ENCODE measurements at places on chromosomes 4 and X. TPM values are rescaled to one million over a fixed set of nuclear protein-coding genes. Genes with fewer than 3 reads are reported as not detected.

ETNPPL gene
- polyA plus RNA-seq: 5.6 TPM

SUPT20HL2 gene
- polyA plus RNA-seq: not detected

CT45A6 gene
- polyA plus RNA-seq: not detected

SSX4B gene
- not detected for polyA plus RNA-seq

PCYT1B gene
- not detected for polyA plus RNA-seq

HSPA4L gene
- 1.3 TPM for polyA plus RNA-seq

CNGA1 gene
- polyA plus RNA-seq: 0.80 TPM

KLHL15 gene
- polyA plus RNA-seq: 1.4 TPM

FREM3 gene
- 0.01 TPM for polyA plus RNA-seq

GC gene
- polyA plus RNA-seq: not detected

TXK gene
- polyA plus RNA-seq: 0.19 TPM

TBC1D25 gene
- polyA plus RNA-seq: 23.7 TPM

MAGEA2 gene
- not detected for polyA plus RNA-seq

OCIAD1 gene
- polyA plus RNA-seq: 132 TPM

UPF3B gene
- 7.5 TPM for polyA plus RNA-seq

SUPT20HL1 gene
- not detected for polyA plus RNA-seq

KDM5C gene
- polyA plus RNA-seq: 32.5 TPM

TLR2 gene
- polyA plus RNA-seq: 1.6 TPM

TKTL1 gene
- 2.9 TPM for polyA plus RNA-seq

SORCS2 gene
- 0.50 TPM for polyA plus RNA-seq

GAGE12F gene
- polyA plus RNA-seq: not detected

RUFY3 gene
- polyA plus RNA-seq: 12.8 TPM

PRPS1 gene
- 41.0 TPM for polyA plus RNA-seq

FAM47E gene
- polyA plus RNA-seq: 0.36 TPM

ATRX gene
- polyA plus RNA-seq: 27.8 TPM

ASB5 gene
- 2.0 TPM for polyA plus RNA-seq

AFF2 gene
- polyA plus RNA-seq: 0.01 TPM

LPAR4 gene
- polyA plus RNA-seq: 0.21 TPM

GABRG1 gene
- polyA plus RNA-seq: not detected

L1CAM gene
- 1.3 TPM for polyA plus RNA-seq

DKC1 gene
- 31.9 TPM for polyA plus RNA-seq

WDR17 gene
- 0.21 TPM for polyA plus RNA-seq

ANTXR2 gene
- 7.0 TPM for polyA plus RNA-seq

SOWAHD gene
- 0.17 TPM for polyA plus RNA-seq

FGF5 gene
- 0.27 TPM for polyA plus RNA-seq

AIFM1 gene
- polyA plus RNA-seq: 86.7 TPM

PAGE1 gene
- polyA plus RNA-seq: not detected

UCP1 gene
- polyA plus RNA-seq: 0.14 TPM

GLRA2 gene
- not detected for polyA plus RNA-seq

USP26 gene
- polyA plus RNA-seq: not detected

EREG gene
- polyA plus RNA-seq: 0.23 TPM

GAB3 gene
- 12.3 TPM for polyA plus RNA-seq

DDIT4L gene
- polyA plus RNA-seq: 0.34 TPM

TCEANC gene
- polyA plus RNA-seq: 1.0 TPM

TMEM156 gene
- polyA plus RNA-seq: not detected

HELT gene
- not detected for polyA plus RNA-seq

All from heart left ventricle (tissue), 16 donors.